ENCODE measurements at places on chromosomes 6 and 20.

DNA sequence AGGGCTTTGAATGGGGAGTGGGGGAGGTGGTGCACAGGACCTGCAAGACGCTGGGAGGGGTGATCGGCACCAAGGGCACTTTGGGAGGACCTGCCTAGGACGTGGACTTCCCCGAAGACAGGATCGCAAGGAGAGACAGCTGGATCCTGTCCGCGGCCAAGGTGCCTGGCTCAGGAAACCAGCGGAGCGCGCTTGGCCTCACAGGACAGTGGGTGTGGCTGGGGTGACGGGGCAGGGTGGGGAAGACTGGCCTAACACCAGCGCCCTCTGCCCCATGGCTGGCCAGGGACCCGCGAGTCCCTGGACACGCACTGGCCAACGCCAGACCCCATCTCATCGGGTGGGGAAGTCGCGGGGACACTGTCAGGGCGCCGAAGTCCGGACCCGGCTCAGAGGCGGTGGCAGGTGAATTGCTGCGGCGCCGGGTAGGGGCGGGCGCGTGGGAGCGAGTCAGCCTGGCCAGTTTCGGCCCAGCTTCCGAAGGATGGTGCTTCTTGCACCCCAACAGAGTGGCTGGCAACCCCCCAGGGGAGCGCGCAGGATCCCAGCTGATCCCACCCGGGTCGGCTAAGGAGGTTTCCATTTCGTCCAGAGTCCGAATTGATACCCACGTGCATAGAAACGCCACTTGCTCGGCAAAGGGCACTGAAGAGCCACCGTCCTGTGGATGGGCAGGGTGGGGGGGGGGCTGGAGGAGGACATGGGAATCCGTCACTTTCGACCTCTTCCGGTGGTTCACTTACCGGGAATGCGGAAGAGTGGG lies 785 bp upstream of the THBD start:
- no peak for DNase-seq

DNA sequence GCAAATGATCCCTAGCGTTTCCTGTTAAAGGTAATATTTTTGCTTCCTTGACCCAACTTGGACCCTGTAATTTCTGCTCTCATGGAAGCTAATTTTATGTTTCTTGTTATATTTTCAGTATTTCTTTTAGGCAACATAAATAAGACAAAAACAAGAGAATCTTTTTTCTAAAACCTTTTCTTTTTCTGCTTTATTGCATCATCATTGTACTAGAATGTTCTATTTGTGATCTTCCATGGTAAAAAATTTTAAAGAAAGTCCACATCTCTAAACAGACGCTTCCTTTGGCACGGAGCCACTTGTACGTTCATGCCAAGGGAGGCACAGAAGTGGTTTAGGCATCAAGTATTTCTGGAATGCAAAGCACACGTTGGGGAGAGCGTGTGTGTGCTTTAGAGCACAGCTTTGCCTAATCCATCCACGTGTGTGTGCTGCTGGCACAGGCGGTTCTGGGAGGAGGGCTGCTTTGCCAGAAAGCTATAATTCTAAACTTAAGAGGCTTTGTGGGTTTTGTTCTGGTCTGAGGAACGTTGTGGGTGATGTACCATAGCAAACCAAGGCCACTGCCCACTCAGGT lies 98.3 kb downstream of the SASH1 start:
- DNase-seq: no peak

DNA sequence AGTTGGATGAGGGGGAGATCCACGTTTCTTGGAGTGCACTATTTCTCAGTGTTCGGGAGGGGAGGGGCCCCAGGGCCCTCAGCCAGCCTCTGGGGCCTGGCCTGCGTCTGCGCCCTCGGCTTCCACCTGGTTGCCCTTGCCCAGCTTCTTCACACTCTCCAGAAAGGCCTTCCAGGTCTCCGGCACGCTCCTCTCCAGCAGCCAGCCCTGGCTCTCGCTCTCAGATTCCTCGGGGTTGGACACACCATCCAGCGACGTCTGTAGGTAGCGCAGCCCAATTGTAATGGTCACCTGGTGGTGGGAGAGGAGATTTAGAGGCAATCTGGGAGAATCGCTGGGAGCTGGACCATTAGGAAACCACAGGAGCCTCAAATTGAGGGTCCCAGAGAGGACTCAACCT lies 24.2 kb downstream of the PRPH2 start:
- DNase-seq: no peak

- no peak for DNase-seq
Measured at GRCh38 chr6:32610682-32611296, 21.1 kb upstream of the HLA-DRB1 start.

- DNase-seq: no peak
Measured at GRCh38 chr20:8601542-8601912, 467.4 kb upstream of the PLCB4 start.

- no peak for DNase-seq
Measured at GRCh38 chr20:3282271-3283221, 43.6 kb upstream of the SLC4A11 start.

- no peak for DNase-seq
Measured at GRCh38 chr6:134954272-134955000, 4.5 kb upstream of the ALDH8A1 start.

- no peak for DNase-seq
Measured at GRCh38 chr6:144888621-144889020, 603.5 kb downstream of the UTRN start.

GRCh38 chr6:157126183-157127098 lies 196.9 kb downstream of the TMEM242 start:
- DNase-seq: no peak

GRCh38 chr6:137830511-137830911 lies 36.5 kb upstream of the TNFAIP3 start:
- no peak for DNase-seq

GRCh38 chr6:25866011-25866410 lies 8.0 kb downstream of the SLC17A3 start:
- no peak for DNase-seq

- no peak for DNase-seq
Measured at GRCh38 chr20:58233393-58233792, 4.9 kb upstream of the ANKRD60 start.

DNA sequence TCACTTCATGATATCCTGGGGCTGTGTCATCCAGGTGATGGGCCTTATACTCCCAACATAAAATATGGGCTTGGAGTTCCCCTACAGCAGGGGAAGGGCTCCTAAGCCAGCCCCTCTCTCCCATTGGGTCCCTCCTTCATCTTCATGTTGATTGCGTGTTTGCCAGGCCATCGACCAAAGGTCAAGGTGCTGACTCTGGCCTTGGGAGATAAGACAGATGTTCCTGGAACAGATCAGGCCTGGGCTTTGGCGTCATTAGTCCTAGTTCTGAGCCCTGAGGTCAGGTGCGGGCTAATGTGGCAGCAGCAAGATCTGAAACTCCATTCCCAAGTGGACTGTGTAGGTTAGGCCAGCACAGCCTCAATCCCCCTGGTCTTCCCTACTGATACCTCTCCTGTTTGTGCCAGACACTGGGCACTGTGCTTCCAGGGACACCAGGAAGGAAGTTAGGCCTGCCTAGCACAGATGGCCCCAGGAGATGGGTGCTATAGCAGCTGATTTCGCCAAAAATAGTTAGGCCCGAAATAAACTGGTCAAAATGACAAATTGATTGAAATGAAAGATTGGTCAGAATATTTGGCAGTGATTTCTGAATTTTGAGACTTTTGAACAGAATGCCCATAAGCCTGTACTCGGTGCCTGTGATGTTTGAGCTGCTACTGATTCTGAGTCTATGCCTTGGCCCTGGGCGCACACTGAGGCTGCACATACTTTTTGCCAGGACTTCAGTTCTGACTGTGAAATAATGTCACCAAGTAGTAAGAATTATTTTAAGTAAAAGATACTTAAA lies 28.8 kb downstream of the EPB41L1 start:
- DNase-seq: no peak

GRCh38 chr20:58175836-58176235 lies 52.6 kb downstream of the ANKRD60 start:
- DNase-seq: no peak

DNA sequence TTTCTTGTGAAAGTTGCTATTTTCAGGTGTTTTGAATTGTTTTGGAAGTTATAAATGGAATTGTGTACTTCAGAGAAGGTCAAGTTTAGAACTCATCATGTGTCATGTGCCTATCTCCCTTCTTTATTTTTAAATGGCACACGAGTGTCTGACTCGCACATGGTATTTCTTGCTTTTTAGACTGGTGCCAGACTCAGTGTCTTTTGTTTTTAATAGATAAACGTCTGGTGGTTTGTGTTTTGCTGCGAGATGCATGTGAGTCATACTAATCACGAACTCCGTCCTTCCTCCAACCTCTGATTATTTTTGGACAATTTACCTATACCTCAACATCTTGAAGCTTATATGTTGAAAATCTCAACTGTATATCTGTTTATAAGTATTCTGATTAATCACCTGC lies 292.1 kb downstream of the CDKAL1 start:
- no peak for DNase-seq

DNA sequence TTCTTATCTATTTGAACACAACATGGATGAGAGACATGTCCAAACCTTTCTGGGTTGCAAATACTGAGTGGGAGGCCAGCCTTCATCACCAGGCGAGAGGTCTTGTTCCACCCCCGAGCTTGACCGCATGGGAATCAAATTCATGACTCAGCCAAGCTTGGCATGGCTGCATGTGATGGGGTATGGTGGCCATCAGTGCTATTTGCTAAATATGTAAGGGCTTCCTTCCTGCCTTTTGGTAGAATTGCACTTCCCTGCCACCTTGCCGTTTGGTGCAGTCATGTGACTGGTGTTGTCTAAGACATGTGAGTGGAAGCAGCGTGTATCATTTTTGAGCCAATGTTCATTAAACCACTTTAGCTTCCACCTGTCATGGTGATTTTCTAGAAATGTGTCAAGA lies 508.9 kb upstream of the SULF2 start:
- DNase-seq: no peak

- no peak for DNase-seq
Measured at GRCh38 chr6:170575250-170575649, 9.2 kb downstream of the PDCD2 start.

DNA sequence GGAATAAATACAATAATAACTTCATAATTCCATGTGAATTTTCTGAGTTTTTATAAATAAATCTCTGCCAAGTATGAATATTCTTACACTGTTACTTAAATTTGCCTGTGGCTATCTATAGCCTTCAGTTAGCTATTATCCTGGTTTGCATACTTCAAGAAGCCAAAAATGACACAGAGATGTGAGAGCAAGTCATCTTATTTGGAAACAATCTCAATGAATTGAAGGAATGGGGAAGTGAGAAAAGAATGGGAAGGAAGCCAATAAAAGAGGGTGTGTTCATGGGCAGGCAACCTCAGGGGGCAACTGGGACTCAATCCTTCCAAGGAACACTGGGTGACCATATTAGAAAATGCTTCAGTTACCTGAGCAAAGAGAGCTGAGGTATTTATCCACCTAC lies 9.9 kb downstream of the HAO1 start:
- no peak for DNase-seq

GRCh38 chr6:2157441-2158127 lies 87.8 kb downstream of the GMDS start:
- DNase-seq: no peak
